NCI-H1105 (cell line): ENCODE measurements at places on chromosomes 11 and 22.

GRCh38 chr22:35539910-35540594 is 579 bp upstream of the RASD2 start:
- DNase-seq = peak; percentile 24

DNA sequence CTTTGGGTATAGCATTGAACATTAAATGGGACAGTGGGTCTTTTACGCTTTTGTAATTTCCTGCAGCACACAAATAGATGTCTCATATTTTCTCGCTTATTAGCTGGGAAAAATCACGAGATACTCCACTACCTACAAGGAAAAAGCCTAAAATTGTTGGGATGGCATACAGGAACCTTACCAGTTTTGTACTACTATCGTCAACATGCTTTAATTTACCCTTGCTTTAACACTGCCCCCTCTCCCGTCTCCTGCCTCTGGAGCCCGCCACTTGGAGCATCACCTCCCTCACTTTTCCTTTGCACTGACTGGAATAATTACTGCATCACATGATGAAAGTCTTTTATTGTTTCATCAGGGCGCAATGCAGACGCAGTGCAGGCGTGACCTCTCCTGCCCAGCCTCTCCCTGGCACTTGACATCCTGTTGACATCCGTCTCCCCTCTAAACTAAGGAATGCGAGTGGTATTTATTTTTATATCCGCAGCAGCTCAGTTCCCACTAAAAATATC is 1.0 kb upstream of the FNBP4 start:
- peak; percentile 87 for DNase-seq

DNA sequence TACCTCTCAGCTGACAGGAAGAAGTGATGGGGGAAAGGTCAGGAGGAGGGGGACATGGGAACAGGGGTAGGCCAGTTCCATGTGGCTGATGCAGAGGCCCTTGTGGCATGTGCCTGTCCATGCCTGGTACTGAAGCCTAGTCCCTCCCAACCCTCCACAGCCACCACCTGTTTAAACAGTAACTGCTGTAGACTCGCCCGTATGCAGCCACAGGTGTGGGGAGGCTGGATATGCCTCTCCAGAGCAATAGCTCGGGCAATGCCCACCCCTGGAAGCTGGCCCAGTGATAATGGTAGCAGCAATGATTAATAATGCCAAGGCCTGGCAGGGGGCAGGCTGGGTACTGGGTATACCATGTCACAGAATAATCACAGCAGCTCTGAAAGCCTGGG is 2.3 kb downstream of the SMTN start:
- peak; percentile 81 for DNase-seq

GRCh38 chr22:26325641-26326040 is 103.4 kb upstream of the ASPHD2 start:
- no peak for DNase-seq
